Glutamatergic neuron (in vitro differentiated cells): ENCODE measurements at places on chromosomes 12 and 14. TPM values are rescaled to one million over a fixed set of nuclear protein-coding genes. Genes with fewer than 3 reads are reported as not detected.

TNS2 gene
- total RNA-seq, result 2.5 TPM

TRIM9 gene
- total RNA-seq, result 11.9 TPM

ERBB3 gene
- 33.7 TPM for total RNA-seq

SLC8A3 gene
- 9.8 TPM for total RNA-seq

CLEC4D gene
- not detected for total RNA-seq

PZP gene
- total RNA-seq, result not detected

DERA gene
- 55.6 TPM for total RNA-seq

SIX6 gene
- total RNA-seq, result not detected

ART4 gene
- total RNA-seq, result not detected

ERC1 gene
- 82.2 TPM for total RNA-seq

GPR162 gene
- total RNA-seq, result 145 TPM

MDGA2 gene
- 0.39 TPM for total RNA-seq

DPPA3 gene
- total RNA-seq, result not detected

RIMBP2 gene
- 20.5 TPM for total RNA-seq

DNA sequence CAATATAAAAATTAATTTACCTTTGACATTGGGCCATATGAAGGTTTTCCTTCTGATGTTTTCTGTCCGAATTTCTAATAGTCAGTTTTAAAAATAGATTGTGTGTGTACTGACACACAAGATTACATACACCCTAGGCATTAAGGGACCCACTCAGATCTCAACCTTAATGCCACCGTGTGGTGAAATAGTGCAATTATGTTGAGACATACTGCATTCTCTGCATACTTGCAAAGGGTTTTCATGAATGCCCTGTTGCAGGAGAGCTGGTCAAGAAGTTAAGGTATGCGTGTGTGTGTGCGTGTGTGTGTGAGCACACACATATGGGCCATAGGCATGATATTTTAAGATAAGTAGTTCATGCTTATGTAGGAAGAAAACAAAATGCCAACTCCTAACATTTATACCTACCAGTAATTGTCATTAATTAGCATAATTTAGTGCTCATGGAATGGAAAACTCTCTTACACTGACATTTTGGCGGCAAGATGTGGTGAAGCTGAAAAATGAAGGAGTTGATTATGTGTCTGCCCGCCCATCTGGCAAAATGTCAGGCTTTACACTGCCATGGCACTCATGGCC is 58.8 kb downstream of the PIK3C2G start:
- no peak for DNase-seq

GRCh38 chr12:99130808-99131553 is 485.9 kb downstream of the APAF1 start:
- no peak for DNase-seq

DNA sequence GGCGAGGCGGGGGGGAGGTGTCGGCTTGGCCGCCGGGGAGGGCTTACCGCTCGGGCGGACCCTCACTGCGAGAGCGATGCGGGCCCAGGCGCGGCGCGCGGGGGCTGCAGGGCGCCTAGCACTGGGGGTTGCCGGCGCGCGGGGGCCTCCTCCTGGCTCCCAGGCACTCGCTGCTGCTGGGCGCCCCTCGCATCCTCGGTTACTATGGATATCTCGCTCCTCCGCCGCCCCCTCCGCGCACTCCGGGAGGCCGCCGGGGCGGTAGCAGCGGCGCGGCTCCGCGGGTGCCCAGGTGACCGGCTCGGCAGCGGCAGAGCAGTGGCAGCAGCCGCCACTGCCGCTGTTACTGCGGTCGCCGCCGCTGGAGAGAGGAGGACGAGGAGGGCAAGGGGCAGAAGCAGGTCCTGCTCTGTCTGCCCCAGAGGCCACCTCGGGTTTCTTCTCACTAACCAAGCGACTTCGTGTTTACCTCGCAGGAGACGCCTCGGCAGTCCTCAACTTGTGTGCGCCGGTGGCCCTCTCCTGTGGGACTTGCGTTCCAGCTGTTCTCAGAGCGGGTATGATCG is 250.1 kb downstream of the APAF1 start:
- DNase-seq, result peak; percentile 69

DNA sequence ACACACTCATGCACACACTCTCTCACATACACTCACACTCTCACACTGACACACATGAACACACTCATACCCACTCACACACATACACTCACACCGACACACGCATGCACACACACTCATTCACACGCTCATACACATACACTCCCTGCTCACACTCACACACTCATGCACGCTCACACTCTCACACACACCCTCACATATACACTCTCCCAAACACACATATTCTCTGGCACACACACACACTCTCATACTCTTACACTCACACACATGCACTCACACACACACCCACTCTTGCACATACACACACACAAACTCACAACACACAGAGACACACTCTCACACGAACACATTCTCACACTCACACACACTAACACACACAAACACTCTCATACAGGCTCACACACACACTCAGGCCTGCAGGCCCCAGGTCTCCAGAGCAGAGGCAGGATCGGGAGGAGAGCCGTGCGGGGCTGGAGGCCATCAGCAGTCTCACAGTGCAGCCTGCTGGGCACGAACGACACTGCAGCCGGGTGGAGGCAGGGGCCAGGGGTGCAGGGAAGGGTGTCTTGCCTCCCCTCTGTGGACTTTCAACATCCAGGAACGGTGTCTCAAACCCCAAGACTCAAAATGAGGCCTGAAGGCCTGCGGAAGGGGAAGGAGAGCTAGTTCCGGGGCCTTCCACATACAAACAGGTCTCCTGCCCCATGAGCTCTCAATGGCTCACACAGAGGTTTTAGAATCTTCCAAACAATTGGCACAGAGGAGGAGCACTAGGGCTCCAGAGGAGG is 148.7 kb downstream of the ANO2 start:
- DNase-seq, result peak; percentile 82

GRCh38 chr12:15648558-15648957 is 140.6 kb downstream of the EPS8 start:
- DNase-seq, result no peak

- DNase-seq, result no peak
Measured at GRCh38 chr14:63941023-63941422, 88.2 kb downstream of the SYNE2 start.

DNA sequence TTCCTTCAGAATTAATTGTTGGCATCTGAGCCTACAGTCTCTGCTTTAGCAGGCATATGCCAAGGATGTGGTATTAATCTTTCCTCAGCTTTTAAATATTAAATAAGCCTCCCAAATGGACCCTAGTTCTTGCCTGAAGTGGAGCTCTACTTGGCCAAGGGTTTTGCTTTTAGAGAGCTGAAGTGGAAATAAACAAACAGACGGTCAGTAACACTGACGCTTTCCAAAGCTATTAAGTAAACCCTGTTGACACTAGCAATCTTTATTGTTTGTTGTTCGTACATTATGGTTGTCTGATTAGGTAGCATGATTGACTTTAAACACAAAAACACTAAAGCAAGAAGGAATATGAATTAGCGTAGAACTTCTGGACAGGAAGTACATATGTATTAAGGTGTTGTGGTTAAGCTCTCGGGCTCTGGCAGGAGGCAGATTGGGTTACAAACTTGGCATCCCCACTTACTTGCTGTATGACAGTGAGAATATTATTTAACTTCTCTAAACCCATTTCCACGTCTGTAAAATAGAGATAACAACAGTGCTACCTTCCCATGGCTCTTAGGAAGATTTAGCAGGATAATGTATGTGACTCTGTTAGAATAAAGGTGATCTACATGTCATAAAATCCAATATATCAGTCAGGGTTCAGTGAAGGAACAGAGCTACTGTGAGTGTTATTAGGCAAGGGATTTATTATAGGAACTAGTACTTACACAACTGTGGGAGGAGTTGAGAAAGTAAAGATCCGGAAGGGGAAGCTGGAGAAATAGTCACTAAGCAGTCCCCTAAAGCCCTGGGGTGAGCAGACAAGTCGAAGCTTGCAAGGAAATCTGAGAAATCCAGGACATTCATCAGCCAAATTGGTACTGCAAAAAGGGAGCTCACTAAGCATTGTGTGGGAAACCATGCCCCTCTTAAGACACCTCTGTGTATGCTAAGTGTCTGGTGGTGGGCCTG is 92.2 kb upstream of the ATF7IP start:
- DNase-seq, result no peak

GRCh38 chr14:76939015-76939742 is 89.3 kb downstream of the IRF2BPL start:
- no peak for DNase-seq

GRCh38 chr12:51834411-51834810 is 14.1 kb downstream of the FIGNL2 start:
- DNase-seq, result peak; percentile 51

- DNase-seq, result no peak
Measured at GRCh38 chr12:92136965-92137721, 8.5 kb downstream of the BTG1 start.

DNA sequence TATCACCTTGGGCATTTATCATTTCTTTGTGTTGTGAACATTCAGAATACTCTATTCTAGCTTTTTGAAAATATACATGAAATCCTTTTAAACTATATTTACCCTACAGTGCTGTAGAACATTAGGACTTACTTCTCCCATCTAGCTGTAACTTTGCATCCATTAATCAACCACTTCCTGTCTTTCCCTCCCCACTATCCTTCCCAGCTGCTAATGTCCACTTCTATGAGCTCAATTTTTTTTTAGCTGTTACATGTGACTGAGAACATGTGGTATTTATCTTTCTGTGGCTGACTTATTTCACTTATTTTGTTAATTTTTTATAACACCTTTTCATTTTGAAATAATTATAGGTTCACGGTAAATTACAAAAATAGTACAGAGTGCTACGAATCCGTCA is 136.0 kb downstream of the LMNTD1 start:
- no peak for DNase-seq

DNA sequence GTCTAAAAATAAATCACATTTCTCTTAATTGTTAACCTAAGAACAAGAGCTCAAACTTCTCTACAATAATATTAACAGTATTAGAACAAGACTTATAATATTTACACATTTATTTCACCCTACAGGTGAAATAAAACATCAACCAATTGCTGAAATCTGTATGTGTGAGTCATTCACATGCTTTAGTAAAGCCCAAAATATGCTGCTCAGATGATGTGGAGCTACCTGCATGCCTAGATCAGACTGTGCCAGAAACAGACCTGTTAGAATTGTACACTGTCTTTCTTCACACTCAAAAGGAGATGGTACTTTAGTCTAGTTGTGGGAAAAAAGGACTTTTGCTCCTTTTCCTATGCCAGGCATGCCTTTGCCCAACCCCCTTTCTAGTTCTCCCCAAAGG is 54.7 kb downstream of the RPS6KA5 start:
- no peak for DNase-seq

DNA sequence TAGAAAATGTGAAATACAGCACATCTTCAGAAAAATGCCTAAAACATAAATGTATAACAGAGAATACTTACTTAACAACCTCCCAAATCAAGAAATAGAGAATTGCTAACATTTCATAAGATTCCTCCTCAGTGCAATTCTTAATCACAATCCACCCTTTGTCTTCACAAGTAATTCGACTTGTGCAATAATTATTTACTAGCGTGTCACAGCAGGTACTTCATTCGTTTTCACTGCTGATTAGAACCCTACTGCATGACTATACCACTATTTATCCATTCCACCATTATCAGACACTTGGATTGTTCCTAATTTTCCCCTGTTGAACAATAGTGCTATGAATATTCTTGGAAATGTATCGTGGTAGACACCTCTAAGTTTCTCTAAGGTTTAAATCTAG is 64.9 kb upstream of the BBS10 start:
- no peak for DNase-seq

GRCh38 chr14:23121361-23121771 is 2.3 kb upstream of the CEBPE start:
- no peak for DNase-seq

GRCh38 chr14:94706133-94706532 is 63.8 kb downstream of the GSC start:
- DNase-seq, result no peak

DNA sequence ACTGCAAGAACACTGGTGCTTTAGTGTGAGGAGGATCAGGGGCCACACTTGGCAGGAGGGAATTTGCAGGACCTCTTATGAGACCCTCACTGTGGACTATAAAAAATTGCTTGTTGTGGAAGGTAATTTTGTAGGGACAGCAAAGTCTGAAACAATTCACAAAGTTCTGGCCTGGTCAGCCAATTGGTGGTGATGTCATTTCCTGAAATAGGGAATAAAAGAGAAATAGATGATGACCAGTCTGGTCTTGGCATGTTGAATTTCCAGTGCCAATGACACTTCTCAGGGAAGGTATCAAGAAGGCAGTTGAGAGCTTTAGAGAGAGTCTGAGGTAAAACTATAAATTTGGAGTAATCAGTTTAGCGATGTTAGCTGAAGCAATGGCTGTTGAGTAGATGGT is 129.3 kb upstream of the LMNTD1 start:
- no peak for DNase-seq

GRCh38 chr12:2923057-2923456 is 32.4 kb downstream of the TULP3 start:
- DNase-seq, result no peak

DNA sequence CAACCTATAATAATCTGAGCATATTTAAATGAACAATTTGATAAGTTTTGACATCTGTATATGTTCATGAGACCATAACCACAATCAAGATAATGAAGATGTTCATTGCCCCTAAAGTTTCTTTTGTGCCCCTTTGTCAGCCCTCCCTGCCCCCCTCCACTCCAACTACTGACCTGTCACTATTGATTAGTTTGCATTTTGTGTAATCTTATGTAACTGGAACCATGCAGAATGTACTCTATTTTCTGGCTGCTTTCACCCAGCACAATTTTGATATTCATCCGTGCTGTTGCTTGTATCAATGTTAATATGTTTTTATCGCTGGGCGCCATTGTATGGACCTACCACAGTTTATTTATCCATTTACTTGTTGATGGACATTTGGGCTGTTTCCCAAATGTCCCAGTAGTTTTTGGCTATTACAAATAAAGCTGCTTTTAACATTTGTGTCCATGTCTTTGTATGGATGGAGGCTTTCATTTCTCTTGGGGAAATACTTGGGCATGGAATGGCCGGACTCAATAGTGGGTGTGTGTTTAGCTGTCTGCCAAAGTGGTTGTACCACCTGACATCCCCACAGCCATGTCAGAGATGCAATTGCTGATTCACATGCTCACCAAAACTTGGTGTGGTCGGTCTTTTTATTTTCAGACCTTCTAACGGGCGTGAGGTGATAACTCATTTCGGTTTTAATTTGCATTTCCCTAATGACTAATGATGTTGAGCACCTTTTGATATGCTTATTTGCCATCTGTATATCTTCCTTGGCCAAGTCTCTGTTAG is 38.9 kb downstream of the EML1 start:
- no peak for DNase-seq

GRCh38 chr14:70032447-70032846 is 153.2 kb downstream of the SMOC1 start:
- no peak for DNase-seq

GRCh38 chr14:77673193-77673592 is 34.6 kb downstream of the ALKBH1 start:
- no peak for DNase-seq

DNA sequence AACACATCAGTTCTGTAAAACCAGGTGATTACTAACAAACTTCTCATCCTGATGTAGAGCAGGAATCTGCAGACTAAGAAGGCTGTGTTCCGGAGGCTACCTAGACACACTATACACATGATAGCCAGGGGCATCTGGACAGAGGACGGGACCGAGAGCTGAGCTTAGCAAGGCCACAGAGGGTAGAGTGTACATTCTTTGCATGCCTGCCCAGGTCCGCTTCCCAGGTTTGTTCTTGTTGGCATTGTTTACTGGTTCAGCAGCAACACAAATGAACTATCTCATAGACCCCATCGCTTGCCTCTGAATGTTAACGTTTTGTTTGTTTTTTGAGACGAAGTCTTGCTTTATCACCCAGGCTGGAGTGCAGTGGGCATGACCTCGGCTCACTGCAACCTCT is 17.7 kb upstream of the TEAD4 start:
- no peak for DNase-seq
